Activated gamma-delta T cell treated with Interleukin-2 at 50 U/mL for 16 hours (primary cell): ENCODE measurements at places on chromosomes 1 and 21.

- DNase-seq, result no peak
Measured at GRCh38 chr1:78146205-78146771, 100.5 kb downstream of the GIPC2 start.

- peak; percentile 49 for DNase-seq
Measured at GRCh38 chr21:44926331-44927101, 5.8 kb upstream of the ITGB2 start.

DNA sequence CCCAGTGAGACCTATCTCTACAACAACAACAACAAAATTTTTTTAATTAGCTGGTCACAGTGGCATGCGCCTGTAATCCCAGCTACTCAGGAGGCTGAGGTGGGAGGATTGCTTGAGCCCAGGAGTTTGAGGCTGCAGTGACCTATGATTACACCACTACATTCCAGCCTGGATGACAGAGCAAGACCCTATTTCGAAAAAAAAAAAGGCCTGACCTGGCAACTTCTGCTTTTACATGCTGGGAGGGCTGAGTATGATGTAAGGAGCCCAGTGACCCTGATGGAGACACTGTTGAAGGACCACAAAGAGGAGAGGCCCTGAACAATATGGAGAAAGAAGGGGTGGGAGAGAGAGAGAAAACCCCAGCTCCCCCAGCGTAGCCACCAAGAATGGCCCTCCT is 9.2 kb upstream of the VPS26C start:
- DNase-seq, result no peak

GRCh38 chr1:178019622-178020021 is 49.8 kb upstream of the SEC16B start:
- no peak for DNase-seq

- no peak for DNase-seq
Measured at GRCh38 chr1:151620286-151620685, 8.4 kb downstream of the SNX27 start.

- DNase-seq, result no peak
Measured at GRCh38 chr1:116284819-116285390, 88.1 kb upstream of the ATP1A1 start.

DNA sequence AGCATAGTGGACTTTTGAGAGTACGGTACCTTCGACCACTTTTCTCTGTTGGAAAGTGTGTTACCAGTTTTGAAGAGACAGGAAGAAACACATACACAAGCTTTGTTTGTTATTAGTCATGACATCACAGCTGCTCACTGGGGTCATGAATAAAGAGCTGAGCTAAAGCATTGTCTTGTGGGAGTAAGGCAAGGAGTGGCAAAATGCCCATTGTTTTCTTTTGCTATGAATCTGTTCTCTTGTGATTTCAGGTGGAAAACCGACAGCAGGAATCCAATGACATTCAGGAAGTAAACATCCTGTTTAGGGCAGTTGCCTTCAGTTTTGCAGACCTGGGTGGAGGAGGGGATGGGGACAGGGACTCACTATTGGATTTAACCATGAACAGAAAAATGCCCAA is 66.2 kb downstream of the RGL1 start:
- DNase-seq, result no peak

DNA sequence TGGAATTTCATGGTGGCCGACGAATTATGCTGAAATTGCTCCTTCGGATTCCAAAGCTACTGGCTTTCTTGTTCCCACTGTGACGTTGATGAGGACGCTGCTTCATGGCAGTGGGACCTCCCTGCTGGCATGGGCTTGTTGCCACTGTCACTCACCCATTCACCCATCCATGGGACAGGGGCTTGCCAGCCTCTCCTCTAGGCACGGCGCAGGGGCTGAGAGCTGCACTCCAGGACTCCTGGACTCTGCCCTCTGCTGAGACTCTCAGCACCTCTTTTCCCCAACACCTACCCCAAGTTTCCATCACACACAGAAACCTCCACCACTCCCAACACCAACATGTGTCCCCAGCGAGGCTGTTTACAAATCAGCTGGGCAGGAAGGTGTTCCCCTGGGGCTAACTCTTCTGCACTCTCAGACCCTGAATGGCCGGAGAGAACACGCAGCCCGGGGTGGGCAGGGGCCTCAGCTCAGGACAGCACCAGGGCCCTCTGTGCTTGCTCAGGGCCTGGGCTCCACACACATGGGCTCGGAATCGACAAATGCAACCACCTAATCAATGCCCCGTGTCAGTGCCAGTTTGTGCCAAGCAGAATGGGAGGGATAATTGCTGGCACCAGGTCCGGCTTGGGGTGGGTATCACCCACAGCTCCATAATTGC is 3.1 kb downstream of the ITGB2 start:
- no peak for DNase-seq

GRCh38 chr1:29962831-29963247 is 726.5 kb downstream of the PTPRU start:
- DNase-seq, result no peak

GRCh38 chr1:198499588-198499987 is 40.9 kb downstream of the ATP6V1G3 start:
- DNase-seq, result no peak

DNA sequence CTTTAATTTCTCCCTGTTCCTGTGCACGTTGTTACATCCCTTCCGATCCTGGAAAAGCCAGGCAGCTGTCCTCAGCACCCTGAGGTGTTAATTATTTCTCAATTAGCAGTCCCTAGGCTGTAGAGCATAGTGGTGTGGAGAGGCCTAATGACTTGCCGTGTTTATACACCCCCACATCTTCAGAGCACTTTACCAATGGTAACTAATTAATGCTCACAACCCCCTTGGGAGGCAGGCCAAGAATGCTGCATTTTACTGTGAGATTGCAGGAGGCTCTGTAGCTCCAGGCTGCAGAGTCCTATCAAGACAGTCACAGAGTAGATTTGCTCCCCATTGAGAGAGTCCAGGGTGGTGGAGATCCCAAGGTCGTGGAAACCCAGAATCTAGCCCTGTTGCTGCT is 2.4 kb upstream of the PARS2 start:
- DNase-seq, result no peak

GRCh38 chr1:62325681-62326080 is 6.4 kb upstream of the KANK4 start:
- no peak for DNase-seq

DNA sequence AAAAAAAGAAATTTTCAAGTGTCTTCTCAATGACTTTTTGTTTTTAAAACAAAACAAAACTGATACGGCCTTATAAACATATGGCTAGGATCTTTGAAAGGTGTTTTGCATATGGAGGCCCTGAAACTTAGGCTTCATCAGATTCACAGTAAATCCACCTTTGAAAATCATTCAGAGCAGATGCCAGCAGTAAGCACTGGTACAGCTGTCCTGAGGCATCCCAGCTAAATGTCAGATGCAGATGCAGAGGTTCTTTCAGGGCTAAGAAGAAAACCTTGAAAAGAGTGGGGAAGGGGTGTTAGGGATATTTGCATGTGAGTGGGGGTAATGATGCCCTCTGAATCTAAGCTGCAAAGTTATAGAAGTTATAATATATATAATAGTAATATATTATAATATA is 56.2 kb upstream of the GNG12 start:
- no peak for DNase-seq

DNA sequence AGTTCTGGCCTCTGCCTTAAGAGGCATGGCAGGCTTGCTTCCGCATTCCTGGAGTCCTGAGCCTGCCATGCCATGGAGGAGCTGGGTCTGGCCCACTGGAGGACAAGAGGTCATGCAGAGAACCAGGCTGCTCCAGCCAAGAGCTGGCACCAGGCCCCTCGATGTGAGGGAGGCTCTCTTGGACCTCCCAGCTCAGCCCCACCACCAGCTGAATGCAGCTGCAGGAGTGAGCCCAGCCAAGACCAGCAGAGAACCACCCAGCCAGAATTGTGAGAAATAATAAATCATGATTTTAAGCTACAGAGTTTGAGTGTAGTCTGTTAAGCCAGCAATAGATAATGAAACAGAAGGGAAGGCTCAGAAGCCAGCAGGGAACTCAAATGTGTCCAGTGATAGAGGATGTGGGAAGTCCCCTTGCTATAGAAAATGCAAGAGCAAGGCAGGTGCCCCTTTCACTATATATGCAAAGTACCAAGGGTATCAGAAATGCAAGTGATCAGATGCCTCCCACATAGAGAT is 118.4 kb downstream of the HIVEP3 start:
- no peak for DNase-seq

DNA sequence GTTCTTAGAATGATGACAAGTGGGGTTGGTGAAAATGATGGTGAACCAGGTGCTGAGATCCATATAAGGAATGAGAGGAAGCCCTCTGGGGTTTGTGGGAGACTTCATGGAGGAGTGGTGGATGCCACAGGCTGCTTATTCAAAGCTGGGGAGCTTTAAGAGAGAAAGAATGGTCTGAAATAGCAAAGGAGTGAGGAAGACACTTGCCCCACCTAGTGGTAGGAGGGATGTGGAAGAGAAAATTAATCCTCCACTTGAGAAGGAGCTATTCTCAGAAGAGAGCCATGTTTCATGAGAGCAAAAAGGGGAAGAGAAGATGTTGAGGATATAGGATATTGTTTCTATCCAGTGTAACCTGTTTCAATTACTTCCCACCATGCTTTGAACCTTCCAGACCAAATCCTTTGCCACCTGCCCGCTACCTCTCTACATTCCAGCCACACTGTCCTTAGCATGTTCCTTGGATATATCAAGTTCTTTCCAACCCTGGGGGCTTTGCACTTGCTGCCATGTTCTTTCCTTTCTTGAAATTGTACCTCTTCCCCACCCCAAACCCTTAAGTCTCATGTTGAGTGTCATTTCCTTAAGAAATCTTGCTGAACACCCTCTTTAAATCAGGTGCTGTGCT is 19.6 kb upstream of the ZNF648 start:
- DNase-seq, result no peak

DNA sequence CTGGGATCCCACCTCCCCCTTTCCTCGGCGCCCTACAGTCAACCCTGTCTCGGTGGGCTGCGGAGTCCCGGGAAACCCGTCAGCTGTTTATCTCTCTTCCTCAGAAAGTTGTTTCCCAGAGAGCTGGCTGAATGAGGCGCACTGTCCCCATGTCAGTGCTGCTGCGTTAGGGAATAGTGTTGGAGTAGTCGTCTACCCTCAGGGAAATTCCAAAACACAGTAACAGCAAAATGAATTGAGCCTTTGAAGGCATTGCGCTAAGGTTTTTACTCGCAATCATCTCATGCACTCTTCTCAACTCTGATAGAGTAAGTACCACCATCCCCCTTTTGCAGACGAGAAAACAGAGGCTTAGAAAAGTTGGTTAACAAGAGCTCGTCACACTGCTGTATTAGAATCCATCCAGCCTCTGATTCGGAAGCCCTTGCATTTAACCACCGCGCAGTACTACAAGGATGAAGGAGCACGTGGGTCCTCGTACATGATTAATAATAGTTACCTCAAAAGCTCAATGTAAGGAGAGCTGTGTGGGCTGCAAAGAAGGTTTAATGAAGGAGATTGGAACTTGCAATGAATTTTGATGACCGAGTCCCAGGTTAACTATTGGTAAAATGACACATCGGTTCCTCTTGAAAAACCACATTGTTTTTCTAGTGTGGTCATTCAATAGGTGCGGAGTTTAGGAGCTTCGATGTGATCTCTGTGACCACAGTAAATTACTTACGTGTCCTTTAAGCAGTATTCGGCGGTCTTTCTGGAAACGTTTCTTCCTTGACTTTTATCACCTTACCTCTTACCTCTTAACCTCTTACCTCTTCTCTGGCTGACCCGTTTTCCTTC is 788 bp upstream of the EDEM3 start:
- no peak for DNase-seq

- peak; percentile 44 for DNase-seq
Measured at GRCh38 chr1:41802532-41803501, 115.9 kb downstream of the HIVEP3 start.

DNA sequence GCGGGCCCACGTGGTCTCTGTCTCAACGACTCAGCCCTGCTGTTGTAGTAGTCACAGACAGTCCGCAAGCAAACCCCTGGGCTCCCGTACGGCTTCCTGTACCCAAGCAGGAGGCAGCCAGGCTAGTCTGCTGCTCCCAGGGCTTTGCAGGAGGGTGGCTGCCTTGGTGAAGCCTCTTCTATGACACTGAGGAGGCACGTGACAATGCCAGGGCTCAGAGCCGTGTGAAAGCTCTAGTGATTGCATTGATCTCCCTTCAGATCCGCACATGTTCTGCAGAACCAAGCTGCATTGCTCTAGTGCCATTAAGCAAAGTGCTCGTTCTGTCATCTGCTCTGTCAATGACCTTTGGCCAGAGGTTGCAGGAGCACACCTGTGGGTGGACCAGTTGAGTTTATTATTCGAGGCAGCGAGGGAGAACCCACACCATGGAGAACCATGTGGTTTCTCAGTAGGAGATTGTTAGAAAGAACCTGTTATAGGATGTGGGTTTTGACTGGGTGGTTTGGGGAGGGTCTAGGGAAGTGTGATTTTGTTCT is 18.0 kb downstream of the UMODL1 start:
- no peak for DNase-seq

- DNase-seq, result no peak
Measured at GRCh38 chr1:104636581-104636980, 886.9 kb downstream of the AMY1C start.

GRCh38 chr1:91651243-91651642 is 150.6 kb downstream of the CDC7 start:
- no peak for DNase-seq

GRCh38 chr21:34791776-34792503 is 123.1 kb downstream of the CLIC6 start:
- no peak for DNase-seq

DNA sequence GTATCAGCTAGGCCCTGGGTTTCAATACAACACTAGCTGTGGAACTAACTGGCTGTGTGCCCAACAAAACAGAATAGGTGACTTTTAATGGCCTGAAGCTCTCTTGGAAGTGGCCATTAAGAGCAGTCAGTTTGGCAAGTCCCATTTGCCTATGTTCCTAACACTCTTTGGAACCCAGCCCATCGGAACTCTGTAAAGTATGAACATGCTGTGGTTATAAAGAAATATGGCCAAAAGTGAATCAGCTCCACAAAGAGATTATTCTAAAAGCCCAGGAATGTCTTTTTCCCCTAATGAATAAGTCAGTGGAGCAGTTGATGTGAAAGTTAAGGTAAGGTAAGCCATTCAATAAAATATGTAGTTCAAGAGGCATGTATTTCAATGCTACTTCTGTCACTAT is 223.7 kb upstream of the ADAMTS5 start:
- no peak for DNase-seq
